ENCODE measurements at places on chromosomes 3 and 15. TPM values are rescaled to one million over a fixed set of nuclear protein-coding genes. Genes with fewer than 3 reads are reported as not detected.

COLQ gene
- 5.4 TPM for total RNA-seq

GRCh38 chr3:17678116-17678741 lies 64.2 kb downstream of the TBC1D5 start:
- H3K4me1 ChIP-seq, result no peaks in the 10 kb centered on the region
- H3K27ac ChIP-seq, result no peak overlapping the region
- no peak overlapping the region for H3K4me3 ChIP-seq
- H3K36me3 ChIP-seq, result no peaks in the 10 kb centered on the region

GRCh38 chr3:14846226-14846880 lies 27.6 kb downstream of the FGD5 start:
- H3K27me3 ChIP-seq, result no peaks in the 10 kb centered on the region
- H3K36me3 ChIP-seq, result no peaks in the 10 kb centered on the region
- H3K4me3 ChIP-seq, result no peak overlapping the region
- DNase-seq, result no peak

DNA sequence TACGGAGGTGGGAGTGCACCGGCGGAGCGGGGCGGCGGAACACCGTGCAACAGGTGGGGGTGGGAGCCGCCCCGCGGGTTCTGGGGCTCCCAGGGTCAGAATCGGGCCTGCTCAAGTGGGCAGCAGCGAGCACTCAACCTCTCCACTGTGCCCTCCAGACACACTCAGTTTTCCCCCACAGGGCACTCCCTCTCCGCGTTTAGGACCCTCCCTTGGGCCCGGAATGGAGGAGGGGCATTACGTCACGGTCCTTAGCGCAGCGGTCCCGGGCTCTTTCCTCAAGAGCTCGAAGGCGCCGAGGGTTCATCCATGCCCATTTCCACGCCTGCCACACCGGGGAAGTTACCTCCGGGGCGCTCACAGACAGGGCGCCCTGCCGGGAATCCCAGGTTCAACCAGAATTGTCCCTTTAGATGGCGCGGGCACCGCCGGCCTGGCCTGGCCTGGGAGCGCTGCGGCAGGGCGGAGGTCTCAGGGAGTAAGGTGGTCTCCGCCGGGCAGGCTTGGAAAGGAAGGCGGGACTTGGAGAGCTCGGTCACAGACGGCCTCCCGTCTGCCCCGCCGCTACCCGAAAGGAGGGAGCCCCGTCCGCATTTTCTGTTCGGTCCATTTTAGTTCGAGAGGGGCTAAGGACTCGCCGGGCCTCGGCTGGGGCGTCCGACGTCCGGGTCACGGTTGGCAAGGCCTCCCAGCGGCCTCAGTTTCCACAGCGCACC lies 5.1 kb downstream of the RNU6-1 start:
- peaks cover 87% of the 10 kb centered on the region for H3K4me1 ChIP-seq
- no peaks in the 10 kb centered on the region for H3K36me3 ChIP-seq
- DNase-seq, result peak; percentile 78
- peaks cover 12% of the 10 kb centered on the region for H3K27me3 ChIP-seq

All from spleen (tissue), 13 donors.